Activated naive CD4-positive, alpha-beta T cell treated with anti-CD3 and anti-CD28 coated beads, Interleukin-2, amount 50 U/mL, for 72 hours (primary cell): ENCODE measurements at places on chromosomes 4 and X. TPM values are rescaled to one million over a fixed set of nuclear protein-coding genes. Genes with fewer than 3 reads are reported as not detected.

NDST3 gene
- total RNA-seq, result not detected

GYPA gene
- total RNA-seq, result not detected

TACC3 gene
- total RNA-seq, result 295 TPM

FGFBP2 gene
- 1.2 TPM for total RNA-seq

BEX2 gene
- total RNA-seq, result 16.4 TPM

BCORL1 gene
- total RNA-seq, result 10.0 TPM

DMRTC1B gene
- total RNA-seq, result not detected

PWWP3B gene
- not detected for total RNA-seq

TCEAL6 gene
- not detected for total RNA-seq

DAPP1 gene
- total RNA-seq, result 43.3 TPM

SLIT2 gene
- total RNA-seq, result not detected

SCOC gene
- total RNA-seq, result 44.1 TPM

GRCh38 chr4:73725985-73726384, 14.4 kb upstream of the CXCL8 start:
- no peak for DNase-seq

DNA sequence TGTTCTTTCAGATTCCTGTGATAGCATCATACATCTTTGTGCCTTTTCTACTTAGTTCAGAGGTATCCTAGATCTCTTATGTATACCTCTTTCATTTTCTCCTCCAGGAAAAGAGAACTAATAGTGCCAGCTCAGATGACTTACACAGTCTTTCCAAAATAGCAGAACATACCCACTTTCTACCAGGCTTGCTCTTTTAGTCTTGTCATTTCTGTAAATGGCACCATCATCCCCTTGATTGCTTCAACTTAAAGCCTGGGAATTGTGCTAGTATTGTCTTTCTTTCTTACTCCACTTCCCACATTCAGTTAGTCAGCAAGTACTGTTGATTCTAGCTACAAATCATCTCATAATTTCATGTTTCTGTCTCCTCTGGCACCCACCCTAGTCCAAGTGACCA, 5.1 kb downstream of the APEX2 start:
- DNase-seq, result no peak

- DNase-seq, result no peak
Observed at GRCh38 chr4:81166458-81167160, 48.4 kb downstream of the PRKG2 start.

DNA sequence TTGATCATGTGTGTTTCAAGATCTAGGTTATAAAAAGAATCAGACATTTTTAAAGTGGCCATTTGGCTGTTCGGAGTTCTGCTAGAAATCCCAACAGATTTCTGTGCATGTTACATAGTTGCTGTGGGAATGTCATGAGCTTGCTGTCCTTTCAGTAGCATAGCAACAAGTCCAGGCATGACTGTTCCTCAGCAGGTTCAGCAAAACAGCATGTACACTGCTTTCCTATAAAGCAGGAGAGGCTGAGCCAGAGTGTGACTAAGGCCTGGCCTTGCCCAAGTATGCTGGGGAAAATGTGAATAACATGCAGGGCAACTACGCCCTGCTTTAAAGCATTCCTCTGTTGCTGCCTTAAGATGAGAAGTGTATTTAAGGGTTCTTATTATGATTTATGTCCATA, 217.1 kb upstream of the SMIM31 start:
- DNase-seq, result no peak

- no peak for DNase-seq
Observed at GRCh38 chr4:83504503-83504902, 19.6 kb upstream of the ABRAXAS1 start.

- no peak for DNase-seq
Observed at GRCh38 chrX:19674041-19674789, 158.9 kb upstream of the MAP3K15 start.

GRCh38 chr4:139817657-139818452, 152.2 kb downstream of the MGST2 start:
- no peak for DNase-seq

DNA sequence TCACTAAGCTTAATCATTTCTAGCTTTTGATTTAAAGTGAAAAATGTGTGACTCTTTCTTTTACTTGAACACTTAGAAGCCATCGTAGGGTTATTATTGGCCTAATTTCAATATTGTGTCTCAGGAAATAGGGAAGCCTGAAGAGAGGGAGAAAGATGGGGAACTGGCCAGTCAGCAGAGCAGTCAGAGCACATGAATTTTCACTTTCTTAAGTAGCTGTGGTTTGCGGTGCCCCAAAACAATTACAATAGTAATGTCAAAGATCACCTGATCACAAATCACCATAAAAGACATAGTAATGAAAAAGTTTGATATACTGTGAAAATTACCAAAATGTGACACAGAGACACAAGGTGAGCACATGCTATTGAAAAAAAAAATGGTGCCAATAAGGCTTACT, 45.5 kb downstream of the CENPC start:
- DNase-seq, result no peak

DNA sequence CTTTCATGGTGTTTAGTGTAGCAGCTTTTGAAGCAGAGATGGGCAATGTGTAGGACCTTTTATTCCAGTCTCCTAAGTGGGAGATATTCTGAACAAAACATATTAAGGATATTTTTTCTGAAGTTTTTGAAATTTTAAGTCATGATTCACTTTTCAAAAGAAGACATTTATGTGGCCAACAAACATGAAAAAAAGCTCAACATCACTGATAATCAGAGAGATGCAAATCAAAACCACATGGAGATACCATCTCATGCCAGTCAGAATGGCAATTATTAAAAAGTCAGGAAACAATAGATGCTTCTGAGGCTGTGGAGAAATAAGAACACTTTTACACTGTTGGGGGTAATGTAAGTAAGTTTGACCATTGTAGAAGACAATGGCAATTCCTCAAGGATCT, 76.0 kb downstream of the FAT4 start:
- no peak for DNase-seq

DNA sequence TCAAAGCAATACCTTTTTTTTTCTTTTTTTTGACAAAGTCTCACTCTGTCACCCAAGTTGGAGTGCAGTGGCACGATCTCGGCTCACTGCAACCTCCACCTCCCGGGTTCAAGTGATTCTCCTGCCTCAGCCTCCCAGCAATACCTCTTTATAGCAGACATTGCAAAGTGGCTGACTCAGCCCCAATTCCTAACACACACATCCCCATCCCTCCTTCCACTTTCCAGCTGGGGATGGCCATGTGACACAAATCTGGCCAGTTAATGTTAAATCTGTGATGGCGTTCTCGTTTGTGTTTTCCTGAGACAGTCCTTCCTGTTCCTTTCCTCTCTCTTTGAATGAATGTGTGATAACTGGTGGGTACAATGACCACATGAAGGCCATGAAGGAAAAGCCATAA, 276.2 kb upstream of the KLF3 start:
- no peak for DNase-seq

GRCh38 chrX:10325611-10326010, 168.8 kb downstream of the CLCN4 start:
- DNase-seq, result no peak

DNA sequence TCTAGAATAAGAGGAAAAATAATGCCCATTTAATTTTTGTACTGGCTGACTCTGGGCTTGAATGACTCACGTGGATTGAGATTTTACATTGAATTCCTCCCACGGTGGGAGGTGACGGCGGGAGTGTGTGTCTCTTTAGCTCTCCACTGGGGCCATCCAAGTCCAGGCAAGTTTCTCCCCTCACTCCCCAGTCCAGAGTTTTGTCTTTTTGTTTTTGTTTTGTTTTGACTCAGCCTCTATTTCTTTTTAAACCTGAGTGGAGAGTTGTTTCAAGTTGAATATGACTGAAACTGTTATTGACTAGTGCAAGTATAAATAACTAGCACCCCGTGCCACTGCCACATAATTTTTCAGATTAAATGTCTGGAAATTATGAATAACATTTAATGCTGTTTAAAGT, 13.6 kb downstream of the CHST7 start:
- no peak for DNase-seq

DNA sequence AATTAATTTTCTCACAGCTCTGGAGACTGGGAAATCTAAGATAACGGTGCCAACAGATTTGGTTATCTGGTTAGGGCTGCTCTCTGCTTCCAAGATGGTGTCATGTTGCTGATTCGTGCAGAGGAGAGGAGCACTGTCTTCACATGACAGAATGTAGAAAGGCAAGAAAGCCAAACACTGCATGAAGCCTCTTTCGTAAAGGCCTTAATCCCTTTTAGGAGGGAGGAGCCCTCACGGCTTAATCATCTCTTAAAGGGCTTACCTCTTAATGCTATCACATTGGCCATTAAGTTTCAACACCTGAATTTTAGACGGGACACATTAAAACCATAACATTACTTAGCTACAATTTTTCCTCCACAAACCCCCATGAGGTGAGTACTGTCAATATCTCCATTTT, 174.1 kb downstream of the COX18 start:
- no peak for DNase-seq

- DNase-seq, result no peak
Observed at GRCh38 chr4:153257151-153257620, 52.9 kb downstream of the TRIM2 start.

DNA sequence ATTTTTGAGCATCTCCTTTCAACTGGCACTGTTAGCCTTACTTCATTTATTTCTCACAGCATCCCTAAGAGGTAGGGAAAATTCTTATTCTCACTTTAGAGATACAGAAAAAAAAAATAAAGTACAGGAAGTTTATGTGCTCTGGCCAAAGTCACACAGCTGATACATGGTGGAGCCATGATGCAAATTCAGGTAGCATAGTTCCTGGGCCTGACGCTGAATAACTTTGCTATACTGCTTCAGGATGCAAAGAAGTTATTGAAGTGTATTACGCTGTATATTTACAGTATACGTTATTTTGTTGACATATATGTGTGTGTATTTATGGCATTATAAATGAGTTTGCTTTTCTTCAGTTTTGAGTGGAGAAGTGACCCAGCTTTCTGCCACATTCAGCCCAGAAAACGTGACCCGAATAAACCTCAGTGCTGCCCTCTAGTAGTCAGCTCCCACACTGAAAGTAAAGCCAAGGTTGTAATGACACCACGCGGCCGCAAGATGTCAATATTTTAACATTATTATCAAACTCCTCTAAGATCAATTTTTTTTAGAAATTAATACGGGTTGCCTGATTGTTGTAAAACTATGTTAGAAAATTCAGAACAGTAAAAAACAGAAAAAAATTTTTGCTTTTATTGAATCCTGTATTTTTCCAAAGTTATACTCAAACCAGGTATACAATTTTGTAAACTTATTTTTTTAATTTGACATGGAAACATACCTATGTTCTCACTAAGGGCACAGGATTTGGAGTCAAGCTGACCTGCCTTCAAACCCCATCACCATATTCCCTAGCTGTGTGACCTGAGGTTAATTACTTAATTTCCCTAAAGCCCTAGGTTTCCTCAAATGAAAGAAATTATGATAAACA, 3.8 kb upstream of the GUCY2F start:
- DNase-seq, result peak; percentile 45

DNA sequence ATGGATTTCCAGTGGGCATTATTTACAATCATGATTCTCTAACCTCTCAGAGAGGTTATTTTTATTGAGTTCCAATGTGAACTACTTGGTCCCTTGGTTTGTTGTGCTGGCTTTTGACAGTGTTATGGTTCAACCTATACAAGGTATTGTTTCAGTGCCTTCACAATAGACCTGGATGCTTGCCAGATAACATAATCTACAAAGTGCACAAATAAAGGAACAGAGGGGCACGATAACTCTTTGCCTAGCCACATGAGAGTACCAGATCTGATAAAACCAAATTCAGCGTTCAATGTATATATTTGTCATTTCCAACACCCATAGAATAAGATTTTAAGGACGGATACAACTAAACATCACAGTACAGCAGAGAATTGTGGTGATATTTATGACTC, 120.8 kb downstream of the RASL11B start:
- no peak for DNase-seq

GRCh38 chr4:138604556-138604955, 362.4 kb upstream of the SLC7A11 start:
- no peak for DNase-seq

DNA sequence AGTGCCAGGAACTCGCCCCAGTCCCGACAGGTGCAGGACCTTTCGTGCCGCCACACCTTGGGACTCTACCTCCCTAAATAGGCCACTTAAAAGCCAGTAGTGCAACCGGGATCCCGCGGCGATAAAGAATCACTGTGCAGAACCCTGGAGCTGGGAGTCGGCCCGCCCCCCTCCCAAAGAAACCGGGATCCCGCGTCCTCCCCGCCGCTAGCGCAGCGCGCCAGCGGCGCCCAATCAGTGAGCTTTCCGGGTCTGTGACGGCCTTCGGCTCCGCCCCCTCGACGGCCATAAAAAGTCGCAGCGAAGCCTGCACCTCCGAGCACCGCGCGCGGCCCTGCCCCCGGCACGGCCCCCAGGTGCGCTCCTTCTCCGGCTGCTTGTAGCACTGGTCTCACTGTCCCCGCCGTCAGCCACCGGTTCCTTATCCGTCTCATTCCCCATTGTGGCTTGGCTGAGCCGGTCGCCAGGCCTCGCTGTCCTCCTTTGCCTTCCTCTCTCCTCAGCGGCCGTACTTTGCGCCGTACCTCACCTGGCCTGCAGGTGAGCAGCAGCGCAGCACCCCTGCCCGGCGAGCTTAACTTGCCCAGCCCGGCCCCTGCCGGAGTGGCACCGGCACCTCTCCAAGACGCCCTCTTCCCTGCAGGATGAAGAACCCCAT, at the start of gene LRAT:
Gene LRAT, plus strand, starts transcription at position 318 of the 658 bp plus-strand sequence. Its CDS starts 327 bp downstream, at position 645.
- peak; percentile 58 for DNase-seq

- DNase-seq, result no peak
Observed at GRCh38 chr4:180106122-180106521, 2137.1 kb upstream of the TENM3 start.
